ENCODE measurements at places on chromosomes 7 and 10. TPM values are rescaled to one million over a fixed set of nuclear protein-coding genes. Genes with fewer than 3 reads are reported as not detected.

The EN2 gene
- total RNA-seq, result not detected

GRCh38 chr7:683526-684205, 42.8 kb upstream of the DNAAF5 start:
- H3K27me3 ChIP-seq, result no peaks in the 10 kb centered on the region
- no peak overlapping the region for H3K27ac ChIP-seq
- no peak overlapping the region for H3K4me3 ChIP-seq
- H3K4me1 ChIP-seq, result no peaks in the 10 kb centered on the region

The ABCB4 gene
- not detected for total RNA-seq

The IRF5 gene
- total RNA-seq, result 13.5 TPM

GRCh38 chr10:110591760-110592159, 24.3 kb downstream of the SMC3 start:
- H3K4me3 ChIP-seq, result no peak overlapping the region
- H3K36me3 ChIP-seq, result peaks cover 82% of the 10 kb centered on the region
- H3K4me1 ChIP-seq, result no peaks in the 10 kb centered on the region
- no peaks in the 10 kb centered on the region for H3K27me3 ChIP-seq
- H3K27ac ChIP-seq, result no peak overlapping the region
- no peak for DNase-seq

The GPR146 gene
- total RNA-seq, result 21.5 TPM

DNA sequence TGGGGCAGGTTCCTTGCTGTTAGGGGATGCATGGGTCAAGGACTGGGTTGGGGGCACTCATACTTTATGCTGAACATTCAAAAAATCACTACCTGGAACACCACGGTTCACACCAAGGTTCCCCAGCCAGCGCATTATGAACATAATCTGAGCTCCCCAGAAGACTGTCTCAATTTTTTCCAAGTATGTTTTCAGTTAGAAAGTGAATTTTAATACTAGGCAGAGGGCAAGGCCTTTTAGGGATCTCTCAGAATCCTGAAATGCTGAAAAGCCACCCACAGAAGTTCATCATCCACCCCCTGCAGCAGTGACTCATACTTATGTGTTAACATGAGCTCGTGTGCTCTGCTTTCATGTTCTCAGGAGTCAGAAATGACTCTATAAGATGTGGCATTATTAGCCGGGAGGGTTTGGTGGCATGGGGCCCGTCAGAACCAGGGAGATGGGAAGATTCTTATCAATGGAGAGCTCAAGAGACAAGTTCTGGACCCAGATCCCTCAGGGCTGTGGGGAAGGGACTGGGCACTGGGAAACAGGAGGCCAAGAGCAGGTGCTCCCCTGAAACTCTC, 185.2 kb upstream of the ITGB1 start:
- H3K4me1 ChIP-seq, result peaks cover 53% of the 10 kb centered on the region
- no peaks in the 10 kb centered on the region for H3K36me3 ChIP-seq
- H3K4me3 ChIP-seq, result no peak overlapping the region

The ITIH5 gene
- not detected for total RNA-seq

GRCh38 chr7:96266580-96266979, 55.3 kb downstream of the SLC25A13 start:
- H3K4me1 ChIP-seq, result no peaks in the 10 kb centered on the region
- H3K36me3 ChIP-seq, result no peaks in the 10 kb centered on the region
- no peak overlapping the region for H3K27ac ChIP-seq
- no peak overlapping the region for H3K4me3 ChIP-seq
- DNase-seq, result no peak
- no peaks in the 10 kb centered on the region for H3K27me3 ChIP-seq

- H3K36me3 ChIP-seq, result no peaks in the 10 kb centered on the region
- no peak for DNase-seq
- no peaks in the 10 kb centered on the region for H3K27me3 ChIP-seq
- H3K4me3 ChIP-seq, result no peak overlapping the region
Measured at GRCh38 chr7:148669927-148670326, 28.8 kb upstream of the CUL1 start.

Measured in CD4-positive, CD25-positive, alpha-beta regulatory T cell (primary cell).